ENCODE measurements at places on chromosomes 11 and 22.

DNA sequence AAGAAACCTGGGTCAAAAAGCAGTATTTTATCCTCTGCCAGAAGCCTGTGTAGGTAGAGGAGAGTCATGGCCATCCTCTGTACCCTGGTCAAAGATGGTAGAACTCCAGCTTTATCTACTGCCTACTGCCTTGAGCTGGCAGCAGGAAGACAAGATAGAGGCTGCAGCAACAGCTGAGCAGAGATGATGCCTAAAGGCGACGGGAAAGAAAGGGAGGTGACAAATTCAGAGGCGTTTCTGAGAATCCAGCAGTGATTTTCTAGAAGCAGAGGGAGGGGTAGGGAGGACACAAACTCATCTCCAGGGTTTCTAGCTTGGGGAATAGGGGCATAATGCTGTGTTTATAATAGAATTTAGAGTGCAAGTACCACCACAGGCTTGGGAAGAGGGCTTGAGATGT is 15.5 kb upstream of the C1QTNF4 start:
- no peak for DNase-seq

GRCh38 chr22:25797498-25798290 is 55.7 kb downstream of the MYO18B start:
- no peak for DNase-seq

- DNase-seq: no peak
Measured at GRCh38 chr11:75346912-75347647, 4.4 kb downstream of the ARRB1 start.

- DNase-seq: no peak
Measured at GRCh38 chr11:1059759-1060158, 14.9 kb upstream of the MUC2 start.

DNA sequence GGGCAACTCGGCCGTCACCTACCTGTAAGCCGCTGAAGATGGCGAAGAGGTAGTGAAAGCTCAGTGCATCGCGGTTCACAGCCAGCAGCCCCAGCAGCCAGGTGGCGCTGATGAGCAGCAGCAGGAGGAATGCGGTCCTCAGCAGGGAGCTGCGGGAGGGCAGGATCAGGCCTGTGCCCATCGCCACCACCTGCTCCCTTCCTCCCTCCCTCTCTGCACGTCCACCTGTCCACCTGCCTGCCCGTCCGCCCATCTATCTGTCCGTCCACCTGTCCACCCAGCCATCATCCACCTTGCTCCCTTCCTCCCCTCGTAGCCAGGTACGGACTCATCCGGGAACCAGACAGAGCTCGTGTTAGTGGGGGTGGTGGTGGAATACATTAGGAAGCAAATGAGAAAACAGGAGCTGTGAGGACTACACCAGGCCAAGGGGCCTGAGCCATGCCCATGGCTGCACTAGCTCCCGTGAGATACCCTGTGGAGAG is 32.2 kb downstream of the TRMU start:
- no peak for DNase-seq

- DNase-seq: peak; percentile 98
Measured at GRCh38 chr11:47917599-47918369, 62.6 kb upstream of the PTPRJ start.

- no peak for DNase-seq
Measured at GRCh38 chr22:47175151-47176025, 412.9 kb downstream of the TBC1D22A start.

DNA sequence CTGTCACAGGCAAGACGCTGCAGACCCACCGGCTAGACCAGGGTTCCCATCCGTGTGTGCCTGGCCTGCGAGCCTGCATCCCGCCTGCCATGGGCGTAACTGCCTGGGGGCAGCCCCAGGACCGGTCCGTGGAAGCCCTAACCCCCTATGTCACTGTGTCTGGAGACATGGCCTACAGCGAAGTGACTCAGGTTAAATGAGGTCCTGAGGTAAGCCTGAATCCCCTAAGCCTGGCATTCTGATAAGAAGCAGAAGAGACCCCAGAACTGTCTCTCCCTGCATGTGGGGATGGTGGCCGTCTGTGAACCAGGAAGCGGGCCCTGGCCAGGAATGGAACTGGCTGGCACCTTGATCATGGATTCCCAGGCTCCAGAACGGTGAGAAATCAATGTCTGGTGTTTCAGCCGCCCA is 570.1 kb downstream of the BRD1 start:
- no peak for DNase-seq

- DNase-seq: no peak
Measured at GRCh38 chr11:79747406-79747805, 306.6 kb upstream of the TENM4 start.

- no peak for DNase-seq
Measured at GRCh38 chr11:117564321-117564720, 232.7 kb downstream of the DSCAML1 start.

DNA sequence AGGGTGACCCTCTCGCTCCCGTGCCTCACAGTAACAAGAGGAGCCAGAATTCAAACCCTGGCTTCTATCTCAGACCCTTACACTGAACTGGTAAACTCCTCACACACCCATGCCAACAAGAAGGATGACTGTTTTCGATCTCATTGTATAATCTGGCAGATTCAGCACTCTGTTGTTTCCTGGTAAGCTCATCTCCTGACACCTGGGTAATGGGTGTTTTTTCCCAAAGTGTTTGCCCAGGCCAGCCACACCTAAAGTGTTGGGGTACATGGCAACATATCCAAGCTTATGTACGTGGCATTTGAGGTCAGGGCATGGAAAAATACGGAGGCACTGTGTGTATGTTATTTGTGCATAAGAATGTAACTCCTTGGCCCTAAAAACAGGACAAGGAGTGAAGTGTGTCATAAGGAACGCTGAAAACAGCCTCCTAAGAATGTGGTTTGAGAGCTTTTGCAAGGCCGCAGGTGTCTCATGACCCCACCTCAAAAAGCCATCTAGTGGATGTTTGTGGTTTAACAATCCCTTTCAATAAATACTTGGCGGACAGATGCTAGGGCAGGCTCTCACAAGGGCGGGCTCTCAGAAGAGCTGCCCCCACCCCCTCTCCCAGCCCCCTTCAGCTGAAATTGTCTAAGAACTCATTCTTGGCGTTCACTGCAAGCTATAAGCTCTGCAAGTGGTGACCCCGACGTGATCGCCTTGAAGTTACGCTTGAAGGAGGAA is at the start of gene MS4A15:
Gene MS4A15, plus strand, starts transcription at position 561 of the 726 bp plus-strand sequence. CDS start 6,867 bp downstream, outside the sequence.
- no peak for DNase-seq

GRCh38 chr22:25192406-25192805 is 7.3 kb upstream of the CRYBB3 start:
- DNase-seq: no peak

DNA sequence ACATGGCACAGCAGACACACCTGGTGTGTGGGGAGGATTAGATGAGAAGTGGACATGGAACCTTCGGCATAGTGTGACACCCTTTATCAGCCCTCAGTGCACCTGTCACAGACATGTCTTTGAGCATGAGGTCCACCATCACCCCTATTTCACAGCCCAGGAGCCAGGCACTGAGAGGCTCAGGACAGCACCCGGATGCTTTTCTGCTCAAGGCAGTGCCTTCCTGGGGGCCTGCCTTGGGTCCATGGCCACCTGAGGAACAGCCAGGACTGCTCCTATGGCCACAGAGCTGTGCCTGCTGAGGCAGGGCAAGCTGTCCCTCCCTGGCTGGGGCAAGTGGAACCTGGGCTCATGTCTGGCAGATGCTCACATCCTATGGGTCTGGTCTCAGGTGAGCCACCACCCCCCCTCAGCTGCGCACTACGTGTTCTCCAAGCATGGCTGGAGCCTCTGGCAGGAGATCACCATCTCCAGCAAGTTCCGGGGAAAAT is 75.8 kb downstream of the MORC2 start:
- DNase-seq: no peak

Measured in NCI-H2107 (cell line).